Renal cortical epithelial cell (primary cell): ENCODE measurements at places on chromosomes 11 and 22. TPM values are rescaled to one million over a fixed set of nuclear protein-coding genes. Genes with fewer than 3 reads are reported as not detected.

The PLCB3 gene
- 29.7 and 44.3 TPM in 2 replicates for total RNA-seq

The RPS19BP1 gene
- 47.1 and 49.5 TPM in 2 replicates for total RNA-seq

The CD3D gene
- not detected in 2 replicates for total RNA-seq

The SLC22A8 gene
- total RNA-seq = not detected in 2 replicates

The SHISA8 gene
- not detected in 2 replicates for total RNA-seq

The VPREB1 gene
- total RNA-seq = not detected in 2 replicates

The TLCD5 gene
- total RNA-seq = 3.8 and 19.0 TPM in 2 replicates

The TTC36 gene
- 1.4 and 2.6 TPM in 2 replicates for total RNA-seq

The CYP2D6 gene
- total RNA-seq = 0.17 and 0.89 TPM in 2 replicates

The BATF2 gene
- total RNA-seq = 1.1 and 1.6 TPM in 2 replicates

The FERMT3 gene
- 0.17 TPM in 1 of 2 replicates, not detected in the other for total RNA-seq

The SCT gene
- total RNA-seq = not detected in 2 replicates

The PDGFB gene
- 63.6 and 66.9 TPM in 2 replicates for total RNA-seq

The NAV2 gene
- total RNA-seq = 8.5 and 41.1 TPM in 2 replicates

The PIH1D2 gene
- 3.0 and 7.4 TPM in 2 replicates for total RNA-seq

The PGAP2 gene
- 7.1 and 18.7 TPM in 2 replicates for total RNA-seq

The H19 gene
- total RNA-seq = 0.55 TPM in 1 of 2 replicates, not detected in the other

The FOXR1 gene
- total RNA-seq = not detected in 2 replicates

The MYOD1 gene
- not detected in 2 replicates for total RNA-seq

The SCN4B gene
- total RNA-seq = 0.15 and 0.35 TPM in 2 replicates

The RTN4RL2 gene
- total RNA-seq = 0.05 TPM in 1 of 2 replicates, not detected in the other

The NTM gene
- 0.85 and 6.4 TPM in 2 replicates for total RNA-seq

The LRRC4C gene
- total RNA-seq = 0.69 and 0.89 TPM in 2 replicates

The MMP8 gene
- total RNA-seq = not detected in 2 replicates

The CDC42BPG gene
- total RNA-seq = 8.7 and 9.4 TPM in 2 replicates

The ELFN2 gene
- total RNA-seq = 6.3 and 18.8 TPM in 2 replicates

The ST14 gene
- 35.1 and 137 TPM in 2 replicates for total RNA-seq

The MB gene
- not detected in 2 replicates for total RNA-seq

The P4HA3 gene
- 10.2 and 12.7 TPM in 2 replicates for total RNA-seq

The OR8D4 gene
- total RNA-seq = not detected in 2 replicates

The AKIP1 gene
- total RNA-seq = 40.7 and 56.3 TPM in 2 replicates

The LIF gene
- 58.1 and 84.0 TPM in 2 replicates for total RNA-seq

The TIMM10 gene
- total RNA-seq = 16.6 and 59.0 TPM in 2 replicates

The MRGPRX4 gene
- not detected in 2 replicates for total RNA-seq

The STIM1 gene
- 38.9 and 82.6 TPM in 2 replicates for total RNA-seq

The GLYAT gene
- 3.6 TPM in 1 of 2 replicates, not detected in the other for total RNA-seq

The AASDHPPT gene
- total RNA-seq = 63.9 and 81.7 TPM in 2 replicates

The MAJIN gene
- total RNA-seq = not detected in 2 replicates

The FOLR1 gene
- total RNA-seq = 23.3 and 108 TPM in 2 replicates

The EXPH5 gene
- 6.7 and 9.9 TPM in 2 replicates for total RNA-seq

The CYB5R2 gene
- total RNA-seq = 1.1 and 4.0 TPM in 2 replicates

The SYT9 gene
- not detected in 2 replicates for total RNA-seq

The CD6 gene
- total RNA-seq = not detected in 2 replicates

The OR8G1 gene
- not detected in 2 replicates for total RNA-seq

The RHOD gene
- 22.3 and 24.5 TPM in 2 replicates for total RNA-seq
